BJ (cell line): ENCODE measurements at places on chromosomes 5 and 9.
A peak's percentile ranks its signal among the peaks of the same experiment; 100 is the strongest.

GRCh38 chr5:75734913-75735789 is 17.9 kb upstream of the POC5 start:
- no peak for DNase-seq

- DNase-seq = no peak
Measured at GRCh38 chr9:71886015-71886414, 25.0 kb downstream of the ABHD17B start.

GRCh38 chr5:168654211-168654721 is 75.1 kb upstream of the PANK3 start:
- DNase-seq = peak; percentile 42

DNA sequence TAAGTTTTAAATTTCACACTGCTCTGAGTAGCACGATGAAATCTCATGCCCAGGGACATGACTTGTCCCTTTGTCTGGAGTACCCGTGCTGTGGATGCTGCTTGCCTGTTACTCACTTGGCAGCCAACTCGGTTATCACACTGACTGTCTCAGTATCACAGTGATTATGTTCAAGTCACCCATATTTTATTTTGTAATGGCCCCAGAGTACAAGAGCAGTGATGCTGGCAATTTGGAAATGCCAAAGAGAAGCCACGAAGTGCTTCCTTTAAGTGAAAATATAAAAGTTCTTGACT is 22.8 kb upstream of the SCGB3A2 start:
- DNase-seq = no peak

- DNase-seq = no peak
Measured at GRCh38 chr9:12155401-12156134, 537.6 kb upstream of the TYRP1 start.

DNA sequence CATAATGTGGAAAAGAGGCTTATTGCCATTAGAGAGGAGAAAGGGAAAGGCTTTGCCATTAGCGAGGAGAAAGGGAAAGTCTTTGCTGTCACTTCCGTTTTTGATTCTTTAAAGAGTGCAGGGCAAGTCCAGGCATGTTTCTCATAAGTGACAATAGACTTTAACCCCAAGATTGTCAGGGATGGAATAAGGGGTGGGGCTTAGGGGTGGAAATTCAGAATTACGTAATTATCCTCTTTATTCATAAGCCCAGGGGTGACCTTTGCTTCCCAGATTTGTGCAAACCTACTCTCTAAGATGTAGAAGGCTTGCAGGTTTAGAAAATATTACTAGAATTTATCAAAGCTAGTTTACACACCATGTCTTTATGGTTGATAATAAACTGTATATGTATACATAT is 2.3 kb upstream of the PLK2 start:
- no peak for DNase-seq

DNA sequence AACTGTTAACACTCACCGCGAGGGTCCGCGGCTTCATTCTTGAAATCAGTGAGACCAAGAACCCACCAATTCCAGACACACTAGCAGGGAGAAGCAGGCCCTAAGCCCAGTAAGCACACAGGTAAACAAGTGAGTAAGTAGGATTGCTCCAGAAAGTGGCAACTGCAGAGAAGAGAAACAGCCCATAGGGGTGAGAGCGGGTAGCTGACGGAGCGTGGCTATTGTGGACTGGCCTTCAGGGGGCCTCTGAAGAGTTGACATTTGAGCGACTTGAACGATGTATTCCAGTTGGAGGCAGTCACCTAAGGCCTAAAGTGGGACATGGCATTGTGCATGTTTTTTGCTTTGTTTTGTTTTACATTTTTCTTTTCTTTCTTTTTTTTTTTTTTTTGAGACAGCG is 74.2 kb downstream of the TSPAN17 start:
- no peak for DNase-seq

- DNase-seq = no peak
Measured at GRCh38 chr9:117624106-117624505, 80.1 kb upstream of the TLR4 start.

GRCh38 chr9:89863141-89863540 is 258.3 kb downstream of the GADD45G start:
- DNase-seq = no peak

GRCh38 chr9:21555911-21556310 is 73.8 kb upstream of the IFNE start:
- no peak for DNase-seq

DNA sequence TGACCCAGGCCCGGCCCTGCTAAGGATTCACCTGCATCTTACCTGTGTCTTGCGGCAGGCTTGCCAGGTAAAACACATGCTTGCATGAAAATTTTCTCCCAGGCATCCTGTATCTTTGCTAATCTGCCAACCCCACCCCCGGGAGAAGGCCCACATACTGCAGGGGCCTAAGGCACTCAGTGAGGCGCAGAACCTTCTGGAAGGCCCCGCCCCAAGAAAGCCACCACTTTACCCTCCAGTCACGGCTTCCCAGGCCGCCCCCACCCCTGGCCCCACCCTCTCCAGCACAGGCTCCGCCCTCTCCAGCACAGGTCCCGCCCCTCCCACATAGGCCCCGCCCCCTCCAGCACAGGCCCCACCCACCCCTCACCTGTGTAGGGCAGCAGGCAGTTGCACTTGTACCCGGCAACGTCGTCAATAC is 29.8 kb upstream of the SEC16A start:
- DNase-seq = no peak
